ENCODE measurements at places on chromosomes 16 and 17.

- DNase-seq = no peak
These were observed 33.3 kb upstream of the C16orf82 start for GRCh38 chr16:27033281-27033979.

DNA sequence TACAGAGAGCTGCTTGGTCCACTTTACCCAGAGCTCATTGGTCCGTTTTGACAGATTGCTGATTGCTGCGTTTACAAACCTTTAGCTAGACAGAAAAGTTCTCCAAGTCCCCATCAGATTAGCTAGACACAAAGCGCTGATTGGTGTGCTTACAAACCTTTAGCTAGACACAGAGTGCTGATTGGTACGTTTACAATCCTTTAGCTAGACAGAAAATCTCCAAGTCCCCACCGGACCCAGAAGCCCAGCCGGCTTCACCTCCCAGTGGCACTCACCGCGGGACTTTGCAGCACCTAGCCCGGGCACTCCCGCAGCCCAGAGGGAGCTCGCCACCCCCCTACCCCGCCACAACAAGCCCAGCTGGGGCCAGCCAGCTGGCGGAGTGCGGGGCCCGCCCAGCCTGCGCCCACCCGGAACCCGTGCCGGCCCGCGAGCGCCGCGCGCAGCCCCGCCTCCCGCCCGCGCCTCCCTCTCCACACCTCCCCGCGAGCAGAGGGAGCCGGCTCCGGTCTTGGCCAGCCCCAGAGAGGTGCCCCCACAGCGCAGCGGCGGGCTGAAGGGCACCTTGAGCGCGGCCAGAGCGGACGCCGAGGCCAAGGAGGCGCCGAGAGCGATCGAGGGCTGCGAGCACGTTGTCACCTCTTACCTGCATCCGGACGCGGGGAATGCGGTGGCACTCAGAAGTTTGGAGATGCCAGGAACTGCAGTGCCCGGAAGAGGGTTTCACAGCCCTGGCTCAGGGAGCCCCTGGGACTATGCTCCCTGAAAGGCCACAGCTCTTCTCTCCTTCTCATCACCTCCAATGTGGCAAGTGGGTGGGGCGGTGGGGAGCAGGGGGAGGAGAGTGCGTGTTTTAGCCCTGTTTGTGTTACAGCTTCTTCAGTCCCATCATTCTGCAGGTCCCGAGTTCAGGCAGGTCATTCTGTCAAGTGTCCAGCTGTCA lies 1504.5 kb downstream of the CDH11 start:
- no peak for DNase-seq

DNA sequence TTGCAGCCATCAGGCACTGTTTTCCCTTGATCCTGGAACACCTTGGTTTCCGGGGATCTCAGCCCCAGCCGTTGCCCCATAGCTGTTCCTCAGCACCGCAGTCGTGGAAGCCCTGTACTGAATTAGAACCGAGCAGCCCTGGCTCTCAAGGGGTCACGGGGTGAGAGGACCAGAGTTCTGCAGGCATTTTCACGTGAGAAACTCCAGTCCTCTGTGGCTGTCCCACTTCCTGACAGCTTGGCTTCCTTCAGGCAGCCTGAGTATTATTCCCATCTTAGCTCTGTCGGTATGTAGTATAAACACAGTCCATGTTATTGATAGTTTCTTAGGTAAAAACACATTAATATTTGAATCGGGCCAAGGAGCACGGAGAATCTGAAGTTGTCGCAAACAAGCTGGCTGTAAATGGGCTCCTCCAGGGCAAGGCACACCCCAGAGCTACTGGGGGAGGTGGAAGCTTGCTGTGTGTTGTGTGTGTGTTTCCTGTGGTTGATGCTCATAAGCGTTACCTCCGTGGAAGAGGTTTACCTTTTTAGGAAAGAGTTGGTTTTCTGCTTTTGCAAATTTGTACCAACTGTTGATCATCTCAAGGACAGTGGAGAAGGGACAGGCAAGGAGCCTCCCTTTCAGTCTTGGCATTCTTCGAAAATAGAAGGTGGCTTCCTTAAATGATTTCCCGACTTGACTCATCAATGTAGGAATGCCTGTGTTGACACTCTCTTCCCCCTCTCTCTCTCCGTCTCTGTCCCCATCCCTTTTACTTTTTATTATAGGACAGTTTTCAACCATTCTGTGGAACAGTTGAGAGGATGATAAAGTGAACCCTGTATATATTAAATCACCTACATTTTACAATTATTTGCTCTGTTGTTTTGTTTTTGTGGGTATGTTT lies 208.9 kb upstream of the CHMP6 start:
- no peak for DNase-seq

DNA sequence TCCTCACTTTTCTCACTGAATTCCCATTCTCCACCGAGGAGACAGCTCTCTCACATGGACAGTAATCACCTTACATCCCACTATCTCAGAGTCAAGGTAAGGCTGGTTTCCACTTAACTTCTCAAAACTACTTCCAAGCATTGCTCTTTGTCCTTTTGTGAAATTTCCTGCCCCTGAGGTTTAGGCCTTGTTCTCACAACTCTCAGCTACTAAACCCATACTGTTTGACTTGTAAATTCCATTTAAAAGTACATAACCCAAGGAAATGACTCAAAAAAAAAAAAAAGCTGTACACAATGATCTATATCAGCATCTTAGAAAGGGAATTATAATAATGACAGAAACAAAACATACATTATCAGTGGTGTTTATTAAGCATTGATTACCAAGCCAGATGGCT lies 8.8 kb downstream of the CDC27 start:
- no peak for DNase-seq

GRCh38 chr17:77144227-77144626 lies 3.5 kb downstream of the SEC14L1 start:
- no peak for DNase-seq

- no peak for DNase-seq
These were observed 8.6 kb upstream of the MRC2 start for GRCh38 chr17:62618647-62619416.

GRCh38 chr17:33519692-33520091 lies 226.6 kb upstream of the ASIC2 start:
- DNase-seq = no peak

Measured in amniotic stem cell (primary cell).